ENCODE measurements at places on chromosomes 13 and 19.

- DNase-seq: no peak
Observed at GRCh38 chr13:63208826-63209225, 1793.2 kb upstream of the PCDH20 start.

DNA sequence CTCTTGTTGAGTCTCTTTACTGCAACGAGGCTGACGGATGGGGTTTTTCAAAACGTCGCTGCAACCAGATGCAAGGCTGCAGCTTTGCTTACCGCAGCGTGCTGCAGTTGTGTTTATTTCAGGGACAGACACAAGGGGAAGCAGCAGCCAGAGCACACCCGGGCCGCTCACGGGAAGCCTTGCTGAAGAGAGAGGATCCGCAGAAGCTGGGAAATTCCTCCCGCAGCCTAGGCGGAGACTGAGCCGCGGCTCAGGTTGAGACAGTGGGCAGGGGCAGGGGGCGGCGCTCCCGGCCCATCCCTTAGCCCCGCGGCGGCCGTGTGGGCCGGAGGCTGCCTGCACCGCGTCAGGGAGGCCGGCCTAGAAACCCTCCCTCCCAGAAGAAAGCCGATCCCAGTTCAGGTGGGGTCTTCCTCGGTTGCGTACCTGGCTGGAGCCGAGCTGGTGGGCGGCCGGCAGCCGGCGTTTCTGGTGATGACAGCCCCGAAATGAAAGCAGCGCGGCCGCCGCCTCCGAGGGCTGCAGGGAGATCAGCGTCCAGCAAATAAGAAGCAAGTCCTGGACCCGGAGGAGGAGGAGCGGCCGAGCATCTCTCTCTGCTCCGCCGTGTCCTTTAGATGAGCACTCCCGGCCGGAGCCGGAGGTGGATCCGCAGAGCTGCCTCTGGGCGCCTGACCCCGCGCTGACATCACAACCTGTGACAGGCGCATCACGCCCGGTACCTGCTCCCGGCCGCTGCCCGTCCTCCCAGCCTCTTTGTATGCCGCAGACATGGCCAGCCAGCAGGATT, at the start of gene FRY:
FRY (plus strand) TSS at position 750 of the 790 bp plus-strand sequence; CDS start at position 772, 22 bp downstream.
- peak; percentile 13 for DNase-seq

DNA sequence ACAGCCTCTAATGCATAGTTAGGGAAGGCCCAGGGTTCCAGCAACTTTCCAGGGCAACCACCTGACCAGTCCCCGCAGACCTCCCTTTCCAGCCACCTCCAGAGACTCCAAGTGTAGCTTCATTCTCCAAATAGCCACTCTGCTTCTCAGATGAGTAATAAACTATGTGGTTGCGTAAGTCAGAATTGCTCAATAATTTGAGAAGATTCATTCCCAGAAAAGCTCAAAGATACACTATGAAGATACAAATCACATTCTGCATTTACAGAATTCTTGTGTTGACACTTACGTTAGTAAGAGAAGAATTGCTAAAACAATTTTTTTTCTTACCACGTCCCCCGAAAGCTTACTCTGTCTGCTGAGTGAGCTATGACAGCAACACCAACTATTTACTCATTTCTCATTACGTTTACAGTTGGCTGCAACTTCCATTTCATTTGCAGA, 8.2 kb upstream of the LATS2 start:
- DNase-seq: peak; percentile 89

GRCh38 chr13:113748101-113748861, 10.7 kb upstream of the TMEM255B start:
- DNase-seq: no peak

GRCh38 chr19:41276231-41276630, 12.1 kb downstream of the HNRNPUL1 start:
- DNase-seq: no peak

DNA sequence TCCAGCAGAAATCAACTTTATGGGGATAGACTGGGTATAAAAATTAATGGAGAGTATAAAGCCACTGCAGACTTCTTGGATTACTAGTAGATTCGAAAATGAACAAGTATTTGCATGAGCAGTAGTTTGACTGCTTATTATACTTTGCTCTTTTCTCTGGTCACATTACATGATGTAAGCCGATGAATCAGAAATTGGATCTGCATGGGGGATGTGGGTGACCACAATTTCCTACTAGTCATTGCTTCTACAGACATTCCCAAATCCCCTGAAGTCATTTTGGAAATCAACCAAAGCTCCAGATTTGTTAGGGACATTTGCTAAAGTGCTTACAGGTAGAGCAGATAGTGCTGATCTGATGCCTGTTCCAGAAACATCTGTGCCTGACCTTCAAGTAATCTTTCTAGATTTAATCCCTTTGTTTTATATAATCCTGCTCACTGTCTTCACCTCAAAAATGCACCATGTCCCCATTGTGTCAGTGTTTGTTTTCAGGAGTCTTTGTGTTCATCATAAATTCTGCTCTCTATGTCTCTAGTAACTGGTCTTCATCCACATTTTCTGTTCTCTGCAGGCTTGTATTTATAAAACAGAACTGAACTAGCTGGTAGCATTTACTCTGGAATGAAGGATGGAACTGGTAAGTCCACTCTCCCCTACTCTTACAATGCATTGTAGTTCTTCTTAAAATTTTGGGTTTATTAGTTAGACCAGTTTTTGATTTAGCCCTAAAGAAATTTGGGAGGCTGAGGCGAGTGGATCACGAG, 201.5 kb upstream of the CSNK1A1L start:
- DNase-seq: peak; percentile 64

DNA sequence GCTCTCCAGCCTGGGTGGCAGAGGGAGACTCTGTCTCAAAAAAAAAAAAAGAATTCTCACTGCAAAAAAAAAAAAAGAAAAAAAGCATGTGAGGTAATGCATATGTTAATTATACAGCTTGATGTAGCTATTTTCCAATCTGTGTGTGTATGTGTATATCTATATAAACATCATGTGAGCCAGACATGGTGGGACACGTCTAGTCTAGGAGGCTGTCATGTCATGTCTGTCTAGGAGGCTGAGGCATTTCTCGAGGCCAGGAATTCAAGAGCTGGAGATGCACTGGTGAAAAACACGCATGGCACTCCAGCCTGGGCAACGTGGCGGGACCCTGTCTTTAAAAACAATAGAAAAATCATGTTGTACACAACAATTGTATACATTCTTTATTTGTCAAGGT, 6.9 kb upstream of the SBK3 start:
- no peak for DNase-seq

DNA sequence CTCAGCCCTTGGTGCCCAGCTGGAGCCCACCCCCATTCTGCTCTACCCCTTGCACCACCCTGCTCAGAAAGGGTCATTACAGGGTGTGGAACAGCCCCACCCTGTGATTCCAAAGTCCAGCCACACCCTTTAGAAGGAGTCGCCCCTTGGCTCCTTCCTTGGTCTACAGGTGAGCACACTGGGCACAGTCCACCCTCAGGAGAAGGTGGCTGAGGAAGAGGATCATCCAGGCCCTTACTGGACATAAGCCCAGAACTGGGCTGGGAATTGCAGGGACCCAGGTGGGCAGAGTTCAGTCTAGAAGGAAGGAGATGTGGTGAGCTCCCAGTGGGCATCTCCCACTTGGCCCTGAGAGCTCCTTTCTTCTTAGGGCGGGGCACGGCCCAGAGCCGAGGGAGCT, 8.6 kb downstream of the SLC46A3 start:
- DNase-seq: no peak
